ENCODE measurements at places on chromosomes 5 and 9.

DNA sequence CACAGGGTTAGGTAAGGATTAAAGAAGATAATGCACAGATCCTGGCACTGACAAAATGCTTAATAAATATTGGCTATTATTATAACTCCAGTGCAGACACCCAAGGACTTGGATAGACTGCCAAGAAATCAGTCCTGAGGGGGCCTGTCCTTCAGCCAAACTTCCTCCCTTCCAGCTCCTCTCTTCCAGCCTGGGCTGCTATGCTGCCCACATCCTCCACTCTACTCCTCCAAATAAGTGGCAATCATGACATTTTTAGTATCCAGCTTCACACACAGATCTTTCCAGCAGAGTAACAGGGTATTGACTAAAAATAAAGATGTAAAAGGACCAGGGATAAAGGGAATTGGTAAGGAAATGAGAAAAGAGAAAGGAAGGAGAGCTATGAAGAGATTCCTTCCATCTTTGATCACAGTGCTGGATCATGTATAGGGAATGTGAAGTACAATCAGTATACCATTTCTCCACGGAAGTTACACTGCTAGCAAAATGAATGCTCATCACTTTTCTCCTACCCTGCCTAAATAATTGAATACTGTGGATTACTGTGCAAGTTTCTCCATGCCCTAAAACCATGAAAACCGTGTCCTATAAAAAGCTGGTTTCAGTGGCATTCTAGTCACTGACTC is 136.0 kb upstream of the OSMR start:
- no peak for DNase-seq

GRCh38 chr9:137764981-137765380 is 112.6 kb upstream of the CACNA1B start:
- no peak for DNase-seq

DNA sequence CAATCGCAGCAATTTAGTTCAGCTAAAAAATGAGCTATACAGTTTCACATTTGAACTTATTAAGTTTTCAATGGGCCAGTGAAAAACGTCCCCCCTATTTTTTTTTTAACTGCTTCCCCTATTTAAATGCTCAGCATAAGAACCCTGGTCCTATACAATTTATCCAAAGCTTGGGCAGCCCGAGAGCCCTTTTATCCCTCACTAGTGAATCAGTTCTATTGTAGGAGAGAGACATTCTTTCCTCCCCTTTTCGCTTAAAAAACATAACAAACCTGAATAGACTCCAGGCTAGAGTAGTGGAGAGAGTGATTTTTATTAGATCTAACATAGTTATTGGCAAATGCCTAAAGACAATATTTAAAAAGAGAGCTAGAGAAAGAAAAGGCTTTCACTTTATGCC is 1.4 kb downstream of the LIX1 start:
- DNase-seq = no peak

- DNase-seq = peak; percentile 79
Observed at GRCh38 chr5:35319333-35320002, 89.2 kb upstream of the PRLR start.

GRCh38 chr5:95815155-95815729 is 7.3 kb downstream of the GLRX start:
- no peak for DNase-seq

Data from fibroblast of upper back skin (primary cell).